ENCODE measurements at places on chromosomes 1 and 21.

GRCh38 chr1:77925518-77925917 is 37.1 kb downstream of the NEXN start:
- no peak for DNase-seq

DNA sequence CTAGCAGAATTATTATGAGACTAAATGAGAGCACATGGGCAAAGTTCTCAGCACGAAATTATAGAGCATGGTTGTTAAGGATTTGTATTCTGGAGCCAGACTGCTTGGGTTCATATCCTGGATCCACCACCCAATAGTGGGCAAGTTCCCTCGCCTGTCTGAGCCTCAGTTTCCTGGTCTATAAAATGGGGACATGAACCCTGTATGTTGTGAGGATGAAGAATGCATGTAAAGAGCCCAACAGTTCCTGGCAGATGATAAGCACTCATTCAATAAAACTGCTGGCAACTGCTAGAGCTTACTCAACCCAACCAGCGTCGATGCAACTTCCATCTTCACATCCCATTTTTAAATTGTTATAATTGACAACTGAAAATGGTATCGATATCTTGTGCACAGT is 47.2 kb upstream of the ZBTB40 start:
- no peak for DNase-seq

DNA sequence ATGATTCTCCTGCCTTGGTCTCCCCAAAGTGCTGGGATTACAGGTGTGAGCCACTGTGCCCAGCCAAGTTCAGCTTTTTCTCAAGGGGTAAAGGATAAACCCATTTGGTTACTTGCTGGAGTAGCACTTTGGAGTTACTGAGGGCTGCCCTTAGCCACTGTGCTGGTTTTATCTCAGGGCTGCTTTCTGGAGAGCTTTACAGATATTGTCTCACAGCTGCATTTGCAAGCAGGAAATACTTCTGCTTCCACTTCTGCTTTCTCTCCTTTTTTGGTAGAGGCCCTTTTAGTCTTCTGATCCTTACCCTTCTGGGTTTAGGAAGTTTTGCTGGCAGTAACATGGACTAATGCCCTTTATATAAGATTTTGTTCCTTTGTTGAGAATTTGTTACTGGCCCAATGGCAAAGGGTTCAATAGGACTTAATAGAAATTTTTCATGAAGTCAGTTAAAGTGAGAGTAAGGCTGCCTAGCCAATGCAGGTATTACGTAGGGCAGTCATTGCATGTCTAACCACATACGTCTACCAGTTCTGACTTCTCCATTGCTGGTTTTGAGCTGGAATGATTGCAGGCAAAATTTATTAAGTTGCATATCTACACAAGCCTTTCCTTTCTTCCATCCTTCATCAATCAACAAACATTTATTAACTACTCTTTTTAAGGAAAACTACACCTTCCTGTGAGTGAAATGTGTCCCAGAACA is 24.4 kb downstream of the CAP1 start:
- DNase-seq, result no peak

- DNase-seq, result peak; percentile 78
These were observed 57.8 kb downstream of the SLC35D1 start for GRCh38 chr1:66996018-66996682.

GRCh38 chr1:3135744-3136455 is 66.9 kb downstream of the PRDM16 start:
- DNase-seq, result no peak

Measured in islet precursor cell (in vitro differentiated cells).